ENCODE measurements at places on chromosomes 1 and 21.

GRCh38 chr1:69172003-69173000 is 395.4 kb upstream of the LRRC7 start:
- DNase-seq: no peak

DNA sequence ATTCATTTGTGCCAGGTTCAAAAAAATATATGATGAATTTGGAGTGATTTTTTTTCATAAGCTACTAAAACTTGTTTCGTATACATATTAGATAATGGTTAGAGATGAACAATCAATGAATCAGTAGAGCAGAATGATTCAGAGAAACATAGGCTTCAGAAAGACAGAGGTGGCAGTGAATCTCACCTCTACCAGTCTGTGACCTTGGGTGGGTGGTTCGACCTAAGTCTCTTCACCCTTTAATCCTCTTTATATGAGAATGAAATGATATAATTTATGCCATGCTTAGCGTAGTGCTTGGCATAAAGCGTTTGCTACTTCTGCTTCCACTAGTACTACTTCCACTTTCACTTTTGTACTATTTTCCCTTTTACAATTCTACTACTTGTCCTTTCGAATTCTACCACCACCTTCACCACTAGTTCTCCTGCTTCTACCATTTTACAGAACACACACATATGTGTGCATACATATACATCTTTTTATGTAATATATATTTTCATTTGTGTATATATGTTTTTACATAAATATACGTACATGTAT is 45.1 kb downstream of the FYB2 start:
- DNase-seq: no peak

- DNase-seq: no peak
Observed at GRCh38 chr1:155072531-155073289, 5.9 kb upstream of the EFNA3 start.

GRCh38 chr1:36836916-36837315 is 197.4 kb downstream of the GRIK3 start:
- DNase-seq: no peak

DNA sequence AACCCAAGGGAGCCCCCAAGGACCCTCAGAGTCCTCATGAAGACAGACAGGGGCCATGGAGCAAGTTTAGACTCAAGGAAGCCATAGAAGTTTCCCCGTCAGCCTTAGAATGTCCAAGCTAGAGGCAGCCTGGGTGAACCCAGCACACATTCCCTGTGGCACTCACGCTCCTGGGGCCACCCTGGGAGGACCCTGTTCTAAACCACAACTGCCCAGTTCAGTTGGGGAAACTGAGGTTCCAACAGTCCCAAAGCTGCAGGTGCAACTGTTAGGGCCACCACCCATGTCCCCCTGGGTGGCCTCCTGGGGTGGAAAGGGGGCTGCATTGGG is 9.3 kb downstream of the WNT3A start:
- DNase-seq: no peak
